AG04450 (cell line): ENCODE measurements at places on chromosomes 5 and 9.

- no peak for DNase-seq
These were observed 476.8 kb upstream of the PTGER4 start for GRCh38 chr5:40202814-40203440.

DNA sequence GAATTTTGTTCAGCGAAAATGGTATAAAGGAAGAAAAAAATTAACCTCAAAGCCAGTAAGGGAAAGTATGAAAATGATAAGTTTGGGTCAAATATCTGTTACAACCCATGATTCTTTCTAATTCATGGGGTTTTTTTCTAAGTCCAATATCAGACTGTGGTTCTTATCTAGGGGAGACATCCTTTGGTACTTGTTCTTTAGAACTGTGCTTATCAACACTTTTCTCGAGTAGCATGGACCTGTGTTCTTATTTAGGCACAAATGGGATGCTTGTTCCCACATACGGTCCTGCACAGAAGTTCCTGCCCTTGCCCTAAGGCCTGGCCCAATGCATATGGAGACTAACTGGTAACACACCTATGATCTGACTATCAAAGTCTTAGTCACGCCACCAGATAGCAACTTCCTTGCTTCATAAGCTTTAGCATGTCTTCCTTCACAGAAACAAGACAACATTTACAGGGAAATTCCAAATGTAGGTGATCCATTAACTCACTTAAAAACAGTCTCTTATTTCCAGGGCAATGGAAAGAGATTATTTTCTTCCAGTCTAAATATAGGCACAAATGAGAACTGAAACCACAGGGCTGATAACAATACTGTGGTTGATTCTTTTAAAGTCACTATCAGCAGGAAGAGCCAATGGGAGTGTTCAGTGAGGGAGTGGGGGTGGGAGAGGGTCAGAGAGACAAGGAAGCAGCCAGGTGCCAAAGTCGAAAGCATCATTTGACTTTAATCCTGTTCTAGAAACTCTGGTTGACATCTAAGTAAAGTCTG, 268.8 kb upstream of the ANKRD55 start:
- no peak for DNase-seq

DNA sequence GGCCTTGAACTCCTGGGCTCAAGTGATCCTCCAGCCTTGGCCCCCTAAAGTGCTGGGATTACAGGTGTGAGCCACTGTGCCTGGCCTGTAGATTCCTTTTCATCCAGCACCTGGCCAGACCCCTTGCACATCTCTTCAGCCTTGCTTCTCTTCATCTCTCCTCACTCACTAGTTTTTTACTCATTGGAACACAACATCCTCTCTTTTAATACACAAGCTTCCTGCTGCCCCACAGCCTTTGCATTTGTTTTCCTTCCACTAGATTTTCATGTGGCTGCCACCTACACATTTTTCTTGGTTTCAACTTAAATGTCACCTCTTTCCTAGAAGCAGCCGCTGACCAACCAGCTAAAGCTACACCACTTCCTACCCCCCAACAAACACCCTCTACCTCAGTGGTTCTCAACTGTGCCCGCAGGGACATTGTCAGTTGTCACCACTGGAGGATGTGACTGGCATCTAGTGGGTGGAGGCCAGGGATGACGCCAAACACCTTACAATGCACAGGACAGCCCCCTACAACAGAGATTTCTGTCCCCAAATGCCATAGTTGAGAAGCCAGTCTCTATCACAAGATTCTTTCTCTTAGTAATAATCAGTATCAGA, 33.7 kb downstream of the HAVCR1 start:
- DNase-seq, result no peak

GRCh38 chr9:92974761-92975755, 27.7 kb downstream of the FGD3 start:
- no peak for DNase-seq
